NCI-H1092 (cell line): ENCODE measurements at places on chromosomes 1 and 21.

DNA sequence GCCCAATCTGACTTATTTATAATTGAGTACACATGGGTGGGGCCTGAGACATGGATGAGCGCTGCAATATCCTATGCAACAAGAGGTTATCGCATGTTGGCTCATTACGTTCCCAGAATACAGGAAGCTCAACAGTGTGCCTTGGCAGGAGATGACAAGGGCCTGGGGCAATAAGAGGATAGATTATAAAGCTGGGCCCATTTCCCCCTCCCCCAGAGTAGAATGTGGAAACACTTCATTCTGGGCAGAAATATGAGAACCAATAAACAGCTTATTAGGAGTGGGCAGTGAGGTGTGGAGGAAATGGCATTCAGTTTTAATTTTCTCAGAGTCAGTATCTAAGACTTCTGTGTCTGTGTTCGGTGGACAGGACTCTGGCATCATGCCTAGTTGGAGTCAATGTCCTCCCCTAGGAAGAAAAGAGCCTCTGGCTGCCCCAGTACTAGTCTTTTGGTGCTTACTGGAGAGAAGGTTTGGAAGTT is 92.8 kb downstream of the PIK3R3 start:
- peak; percentile 13 for DNase-seq

DNA sequence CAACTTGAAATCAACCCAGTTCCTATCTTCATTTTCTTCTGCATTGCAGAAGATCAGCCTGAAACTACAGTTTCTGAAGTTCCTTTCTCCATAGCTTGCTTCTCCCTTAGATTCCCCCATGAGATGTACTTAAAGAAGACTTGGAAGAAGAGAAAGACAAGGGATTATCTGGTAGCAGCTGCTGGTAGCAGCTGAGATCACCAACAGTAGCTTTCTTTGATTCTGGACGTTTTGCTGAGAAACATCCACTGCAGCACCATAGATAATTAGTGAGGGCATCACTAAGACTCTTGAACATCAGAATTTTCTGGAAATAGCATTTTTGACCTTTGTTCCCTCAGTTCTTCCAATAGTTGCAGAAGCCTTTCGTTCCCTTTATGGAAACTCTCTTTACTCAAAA is 465 bp upstream of the CFHR3 start:
- DNase-seq = no peak

- DNase-seq = no peak
Observed at GRCh38 chr21:17051054-17051453, 461.8 kb upstream of the CXADR start.

DNA sequence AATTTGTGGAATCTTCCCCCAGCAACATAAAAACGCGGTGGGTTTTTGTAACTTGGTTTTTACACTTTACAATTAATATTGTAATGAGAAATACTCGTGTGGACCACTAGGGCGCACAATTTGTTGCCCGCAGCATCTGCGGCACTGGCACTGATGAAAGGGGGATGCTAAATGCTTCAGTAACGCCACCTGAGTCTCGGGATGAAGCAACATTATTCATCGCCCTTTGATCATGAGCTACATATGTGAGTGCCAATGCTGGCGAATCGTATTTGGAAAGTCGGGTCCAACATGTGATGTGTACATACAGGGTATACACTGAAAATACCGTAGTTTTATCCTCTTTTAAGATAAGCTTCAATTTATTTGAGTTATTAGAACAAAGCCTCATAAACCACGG is 34.2 kb upstream of the COX20 start:
- DNase-seq = peak; percentile 22

GRCh38 chr1:21506804-21507203 is 2.4 kb upstream of the ALPL start:
- DNase-seq = no peak

GRCh38 chr1:18239671-18240070 is 132.1 kb downstream of the IGSF21 start:
- DNase-seq = no peak

DNA sequence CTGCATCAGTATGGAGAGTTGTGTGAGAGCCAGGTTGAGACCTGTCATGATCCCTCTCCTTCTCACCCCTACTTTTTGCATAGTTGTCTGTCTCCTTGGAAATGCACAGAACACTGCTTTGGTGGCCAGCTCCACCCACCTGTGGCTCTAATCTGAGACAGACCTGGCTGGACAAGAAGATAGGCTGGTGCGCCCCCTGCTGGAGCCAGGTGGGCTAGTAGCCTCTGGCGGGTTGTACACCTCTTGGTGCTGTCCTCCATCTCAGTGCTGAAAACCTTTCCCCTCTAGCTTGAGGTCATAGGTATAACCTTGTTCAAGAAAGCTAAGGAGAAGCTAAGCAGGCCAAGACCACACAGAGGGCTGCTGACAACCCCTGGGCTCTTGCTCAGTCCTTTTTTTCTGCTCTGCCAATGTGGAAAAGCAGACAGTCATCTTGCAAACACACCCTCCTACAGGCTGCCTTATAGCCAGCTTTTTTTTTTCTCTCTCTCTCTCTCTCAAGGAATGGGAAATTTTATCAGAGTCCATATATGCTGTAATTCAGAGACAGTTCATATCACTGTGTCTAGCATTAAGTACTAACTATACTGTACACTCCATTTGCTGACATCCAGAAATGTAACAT is 58.8 kb upstream of the SPATA6 start:
- peak; percentile 75 for DNase-seq

DNA sequence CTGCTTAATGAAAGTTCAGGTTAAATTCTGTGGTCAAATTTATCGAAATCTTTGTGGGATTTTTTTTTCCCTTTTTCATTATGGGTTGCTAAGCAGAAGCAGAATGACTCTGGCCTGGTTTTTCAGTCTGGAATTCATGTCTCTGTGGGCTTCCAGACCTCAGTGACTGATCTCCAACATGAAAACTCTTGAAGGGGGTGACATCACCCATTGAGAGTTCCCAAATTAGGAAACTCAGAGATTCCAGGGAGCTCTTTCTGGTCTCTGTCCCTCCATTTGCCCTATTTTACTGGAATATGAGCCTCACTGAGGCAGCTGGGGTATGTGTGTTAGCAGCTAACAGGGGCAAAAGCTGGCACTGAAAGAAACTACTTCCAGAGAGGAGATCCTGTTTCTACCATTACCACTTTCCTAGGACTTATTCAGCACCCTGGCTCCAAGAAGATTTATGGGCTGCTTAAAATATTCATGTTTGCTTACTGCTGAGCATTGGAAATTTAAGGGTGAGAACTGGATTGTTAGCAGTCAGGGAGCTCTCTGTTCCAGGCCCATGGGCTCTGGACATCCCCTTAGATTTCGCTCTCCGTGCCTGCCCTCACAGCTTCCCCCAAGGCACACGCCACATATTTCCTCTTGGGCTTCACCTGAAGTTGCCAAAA is 203.4 kb upstream of the SPAG17 start:
- no peak for DNase-seq

GRCh38 chr1:193498088-193498655 is 311.8 kb upstream of the B3GALT2 start:
- no peak for DNase-seq

DNA sequence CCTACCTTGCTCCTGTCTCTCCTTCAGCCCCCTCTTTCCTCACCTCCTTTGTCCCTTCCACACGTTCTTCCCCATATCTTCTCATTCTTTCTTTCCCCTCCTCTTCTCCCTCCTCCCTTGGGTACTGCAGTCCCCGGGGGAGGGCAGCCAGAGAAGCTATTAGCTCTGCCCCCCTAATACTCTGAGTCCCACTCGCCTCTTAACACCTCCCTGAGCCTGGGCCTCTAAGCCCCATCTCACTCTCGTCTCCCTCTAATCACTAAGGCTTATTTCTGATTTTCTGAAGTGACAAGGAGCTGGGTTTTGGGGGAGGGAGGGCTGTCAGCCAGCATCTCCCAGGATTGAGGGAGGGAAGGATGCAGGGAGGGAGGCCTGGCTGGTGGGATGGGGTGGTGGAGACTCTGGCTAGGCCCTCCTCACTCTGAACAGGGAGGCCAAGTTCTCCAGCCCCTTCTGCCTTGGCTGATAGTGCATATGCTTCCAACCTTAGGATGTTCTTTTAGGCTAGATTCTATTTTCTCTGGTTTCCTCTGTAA is 25.6 kb upstream of the DMBX1 start:
- no peak for DNase-seq

GRCh38 chr1:171286032-171286705 is 27.8 kb upstream of the FMO4 start:
- DNase-seq = no peak

DNA sequence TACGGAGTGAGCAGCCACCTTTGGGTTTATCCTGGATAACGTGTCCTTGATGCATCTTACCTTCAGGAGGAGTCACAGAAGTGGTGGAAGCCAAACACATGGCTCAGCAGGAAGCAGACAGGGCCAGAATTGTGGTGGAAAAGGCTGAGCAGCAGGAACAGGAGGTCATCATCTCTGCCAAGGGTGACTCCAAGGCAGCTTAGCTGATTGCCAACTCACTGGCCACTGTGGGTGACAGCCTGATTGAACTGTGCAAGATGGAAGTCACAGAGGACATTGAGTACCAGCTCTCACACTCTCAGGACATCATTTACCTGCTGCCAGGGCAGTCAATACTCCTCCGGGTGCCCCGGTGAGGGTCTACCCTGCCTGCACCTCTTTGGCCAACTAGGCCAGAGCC is 179.3 kb downstream of the FAF1 start:
- DNase-seq = no peak

GRCh38 chr1:34500451-34500850 is 254.4 kb upstream of the GJB5 start:
- DNase-seq = no peak

DNA sequence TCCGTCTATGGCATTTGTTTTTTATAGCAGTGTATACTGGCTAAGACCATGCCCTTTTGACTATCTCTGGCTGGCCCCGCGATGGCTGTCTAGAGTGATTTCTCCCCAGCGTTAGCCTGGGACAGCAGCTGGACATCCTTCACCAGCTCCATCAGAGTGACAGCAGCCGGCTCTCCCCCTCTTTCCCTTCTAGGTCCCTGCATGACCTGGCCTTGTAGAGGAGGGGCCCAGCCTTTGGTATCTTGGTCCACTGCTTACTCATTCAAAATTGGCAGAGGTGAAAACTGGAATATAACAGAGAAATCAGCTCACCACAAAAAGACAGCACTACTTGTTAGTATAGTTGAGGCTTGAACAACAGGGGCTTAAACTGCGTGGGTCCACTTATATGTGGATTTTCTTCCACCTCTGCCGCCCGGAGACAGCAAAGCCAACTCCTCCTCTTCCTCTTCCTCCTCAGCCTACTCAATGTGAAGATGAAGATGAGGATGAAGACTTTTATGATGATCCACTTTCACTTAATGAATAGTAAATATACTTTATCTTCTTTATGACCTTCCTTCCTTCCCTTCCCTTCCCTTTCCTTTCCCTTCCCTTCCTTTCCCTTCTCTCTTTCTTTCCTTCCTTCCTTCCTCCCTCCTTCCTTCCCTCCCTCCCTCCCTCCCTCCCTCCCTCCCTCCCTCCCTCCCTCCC is 29.4 kb upstream of the B3GALNT2 start:
- DNase-seq = no peak

DNA sequence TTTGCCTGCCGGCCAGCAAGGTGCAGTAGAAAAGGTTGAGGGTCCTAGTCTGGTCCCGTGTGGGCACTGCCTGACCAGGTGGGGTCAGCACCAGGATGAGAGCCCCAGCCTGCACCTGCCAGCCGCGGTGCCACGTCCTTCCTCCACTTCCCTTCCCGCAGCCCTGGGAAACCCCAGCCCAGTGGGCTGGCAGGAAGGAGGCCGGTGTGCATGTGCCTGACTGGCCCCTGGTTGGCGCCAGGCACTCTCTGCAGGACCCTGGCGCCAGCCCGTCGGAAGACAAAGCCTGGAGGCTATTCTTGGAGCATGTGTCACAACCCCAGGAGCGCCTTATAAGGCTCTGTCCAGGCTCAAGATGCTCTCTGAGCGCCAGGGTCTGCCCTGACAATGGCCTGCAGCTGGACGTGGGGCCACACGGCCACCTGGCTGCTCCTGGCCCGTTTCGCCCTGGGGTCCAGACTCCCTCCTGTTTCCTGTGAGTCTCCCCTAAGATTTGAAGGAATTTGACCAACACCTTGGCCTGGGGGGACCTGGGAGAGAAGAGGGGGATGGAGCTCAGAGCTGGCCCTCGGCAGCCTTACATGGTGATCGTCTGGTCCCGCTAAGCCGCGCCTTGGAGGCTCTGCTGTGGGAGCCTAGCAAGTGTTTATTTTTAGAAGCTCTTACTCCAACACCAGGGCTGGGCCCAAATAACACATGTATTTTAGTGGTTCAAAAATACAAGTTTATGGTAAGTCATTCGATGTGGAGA is 31.9 kb upstream of the POFUT2 start:
- DNase-seq = no peak

- DNase-seq = no peak
Observed at GRCh38 chr1:94795434-94795833, 24.7 kb upstream of the SLC44A3 start.

GRCh38 chr21:36966821-36967768 is 626 bp upstream of the HLCS start:
- DNase-seq = no peak

- DNase-seq = no peak
Observed at GRCh38 chr1:177964336-177964735, 5.5 kb downstream of the SEC16B start.

GRCh38 chr21:38716942-38717341 is 88.8 kb upstream of the ETS2 start:
- DNase-seq = no peak

DNA sequence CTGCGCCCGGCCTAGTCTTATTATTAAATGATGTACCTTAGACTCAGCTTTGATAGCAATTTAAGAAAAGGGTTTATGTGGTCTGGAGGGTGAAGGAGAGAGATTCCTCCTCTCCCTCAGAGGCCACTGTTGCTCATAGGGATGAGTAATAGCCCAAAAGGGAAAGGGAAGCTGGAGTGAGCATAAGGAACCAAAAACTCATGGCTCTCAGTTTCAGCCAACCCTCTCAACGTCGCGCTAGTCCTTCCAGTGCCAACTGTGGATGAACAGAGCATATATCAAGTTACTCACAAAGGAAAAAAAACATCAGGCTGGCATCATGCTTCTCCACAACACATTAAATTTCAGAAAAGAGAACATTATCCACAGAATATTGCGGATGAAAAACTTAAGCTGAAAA is 8.3 kb upstream of the GPR89B start:
- DNase-seq = no peak

DNA sequence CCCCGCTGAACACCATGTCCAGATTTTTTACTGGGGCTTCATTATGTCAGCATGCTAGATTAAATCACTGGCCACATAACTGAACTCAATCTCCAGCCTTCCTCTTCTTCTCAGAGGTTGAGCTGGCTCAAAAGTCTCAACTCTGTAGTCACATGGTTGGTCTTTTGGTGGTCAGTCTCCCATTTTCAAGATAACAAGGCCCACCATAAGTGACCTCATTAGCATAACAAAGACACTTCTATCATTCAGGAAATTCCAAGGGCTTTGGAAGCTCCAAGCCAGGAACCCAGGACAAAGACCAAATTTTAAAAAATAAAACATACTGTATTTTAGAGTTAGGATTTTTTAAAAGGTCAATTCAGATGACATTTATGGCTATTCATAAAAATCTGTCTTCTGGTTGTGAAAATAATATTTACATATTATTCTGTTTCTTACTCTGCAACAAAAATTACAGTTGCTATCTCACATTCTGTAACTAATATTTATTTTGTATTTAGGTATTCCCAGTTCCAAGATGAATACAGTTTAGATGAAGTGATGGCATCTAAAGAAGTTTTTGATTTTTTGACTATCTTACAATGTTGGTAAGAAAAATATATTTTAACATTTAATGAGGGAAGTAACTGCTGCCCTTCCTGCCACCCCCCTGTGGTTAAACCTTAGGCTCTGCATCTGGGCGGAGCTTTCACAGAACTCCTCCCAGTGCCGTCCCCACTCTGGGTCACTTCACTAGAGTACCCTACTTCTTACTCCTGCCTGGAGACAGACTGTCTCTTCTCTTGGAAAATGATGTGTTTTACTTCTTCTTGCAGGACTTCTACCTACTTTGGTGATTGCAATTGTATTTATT is 49.3 kb downstream of the SCP2 start:
- DNase-seq = no peak

GRCh38 chr1:228812961-228813360 is 77.7 kb downstream of the RHOU start:
- no peak for DNase-seq
